ENCODE measurements at places on chromosomes 5 and 9.

DNA sequence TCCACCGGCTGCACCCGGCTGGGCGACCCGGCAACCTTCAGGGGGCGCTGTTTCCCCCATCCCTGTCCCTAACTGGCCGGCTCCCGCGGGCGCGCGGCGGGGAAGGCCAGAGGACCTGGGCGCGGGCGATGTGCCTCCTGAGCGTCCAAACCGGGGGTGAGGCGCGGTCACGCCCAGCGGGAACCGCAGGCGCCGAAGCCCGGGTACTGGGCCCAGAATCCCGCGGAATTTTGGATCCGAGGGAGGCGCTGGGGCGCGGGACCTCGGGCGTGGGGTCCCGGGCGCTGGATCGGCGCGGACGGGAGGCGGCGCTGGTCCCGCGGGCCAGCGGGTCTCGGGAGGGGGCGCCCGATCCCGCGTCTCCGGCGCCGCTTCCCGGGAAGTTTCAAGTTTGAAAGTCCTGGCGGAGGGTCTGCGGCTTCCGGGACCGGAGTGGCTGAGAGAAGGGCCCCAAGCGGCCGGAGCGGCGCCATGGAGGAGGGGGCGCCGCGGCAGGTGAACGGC, at the start of gene PKN3:
Gene PKN3 (plus strand): TSS at position 59 of the 504 bp plus-strand sequence. CDS start 413 bp downstream, at position 472.
- DNase-seq = peak; percentile 79

DNA sequence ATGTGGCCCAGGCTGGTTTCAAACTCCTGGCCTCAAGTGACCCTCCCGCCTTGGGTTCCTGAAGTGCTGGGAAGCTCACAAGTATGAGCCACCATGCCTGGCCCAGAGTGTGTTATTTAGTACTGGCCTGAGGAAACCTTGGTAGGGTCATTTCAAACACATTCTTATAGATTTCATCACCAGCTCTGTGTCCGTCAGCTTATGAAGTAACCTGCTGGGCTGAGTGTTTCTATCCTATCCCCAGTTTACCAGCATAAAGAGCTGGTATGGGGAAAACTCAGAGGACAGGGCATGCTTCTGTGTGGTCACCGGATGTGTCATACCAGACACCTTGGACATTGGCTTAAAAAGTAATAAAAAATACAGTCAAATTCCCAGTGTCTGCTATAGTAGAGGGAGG, 45.3 kb downstream of the PTPN3 start:
- peak; percentile 56 for DNase-seq

DNA sequence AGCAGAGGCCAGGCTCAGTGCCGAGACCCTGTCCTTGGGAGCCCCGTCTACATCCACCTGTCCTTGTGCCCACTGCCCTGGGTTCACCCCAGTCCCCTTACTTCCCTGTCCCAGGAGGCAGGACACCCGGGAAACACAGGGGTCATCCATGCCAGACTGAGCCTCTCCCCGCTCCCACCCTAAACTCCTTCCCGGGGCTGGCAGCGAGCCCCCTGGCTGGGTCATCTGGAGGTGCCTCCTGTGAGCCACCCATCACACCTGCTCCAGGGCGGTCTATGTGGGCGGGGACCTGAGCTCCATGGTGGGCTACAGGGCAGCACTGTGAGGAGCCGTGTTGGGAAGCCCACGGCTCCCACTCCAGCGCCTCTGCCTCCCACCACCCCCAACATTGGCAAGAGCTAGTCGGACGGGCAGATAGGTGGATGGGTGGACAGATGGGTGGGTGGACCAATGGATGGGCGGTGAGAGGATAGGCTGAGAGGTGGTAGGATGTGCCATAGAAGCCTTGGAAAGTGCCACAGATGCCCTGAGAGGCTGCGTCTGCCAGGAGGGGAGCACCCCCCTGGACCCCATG, 42.5 kb upstream of the RXRA start:
- DNase-seq = no peak

DNA sequence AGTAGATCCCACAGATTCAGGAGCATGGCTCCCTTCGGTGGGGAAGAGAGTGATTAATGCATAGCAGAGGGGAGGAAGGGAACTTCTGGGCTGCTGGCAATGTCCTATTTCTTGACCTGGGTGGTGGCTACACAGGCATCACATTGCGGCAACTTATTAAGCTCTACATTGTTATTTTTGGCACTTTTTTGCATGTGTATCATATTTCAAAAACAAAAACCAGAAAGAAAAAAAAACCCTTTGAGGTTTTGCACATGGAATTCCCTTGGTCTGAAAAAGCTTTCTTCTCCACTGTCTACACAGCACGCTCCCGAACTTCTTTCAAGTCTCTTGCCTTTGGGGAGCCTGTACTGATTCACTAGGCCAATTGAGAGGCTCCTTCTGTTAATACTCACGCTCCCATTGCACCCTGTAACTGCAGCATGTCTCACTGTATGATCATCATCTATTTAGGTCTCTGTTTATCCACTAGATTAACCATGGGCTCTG, 25.1 kb downstream of the CEMIP2 start:
- no peak for DNase-seq

DNA sequence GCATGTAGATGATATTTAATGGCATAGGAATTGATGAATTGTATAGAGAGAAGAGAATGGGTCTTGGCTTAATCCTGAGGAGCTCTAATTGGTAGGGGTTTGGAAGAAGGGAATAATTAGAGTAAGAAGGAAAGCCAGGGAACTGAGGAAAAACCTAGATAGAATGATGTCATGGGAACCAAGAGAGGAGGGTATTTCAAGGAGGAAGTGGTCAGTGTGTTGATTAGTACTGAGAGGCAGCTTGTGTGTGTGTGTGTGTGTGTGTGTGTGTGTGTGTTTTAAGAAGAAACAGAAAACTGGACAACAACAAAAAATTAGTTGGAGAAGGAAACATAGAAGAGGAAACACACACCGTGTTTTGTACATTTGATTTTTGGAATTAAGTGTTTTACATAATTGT, 42.8 kb downstream of the MAST4 start:
- no peak for DNase-seq

DNA sequence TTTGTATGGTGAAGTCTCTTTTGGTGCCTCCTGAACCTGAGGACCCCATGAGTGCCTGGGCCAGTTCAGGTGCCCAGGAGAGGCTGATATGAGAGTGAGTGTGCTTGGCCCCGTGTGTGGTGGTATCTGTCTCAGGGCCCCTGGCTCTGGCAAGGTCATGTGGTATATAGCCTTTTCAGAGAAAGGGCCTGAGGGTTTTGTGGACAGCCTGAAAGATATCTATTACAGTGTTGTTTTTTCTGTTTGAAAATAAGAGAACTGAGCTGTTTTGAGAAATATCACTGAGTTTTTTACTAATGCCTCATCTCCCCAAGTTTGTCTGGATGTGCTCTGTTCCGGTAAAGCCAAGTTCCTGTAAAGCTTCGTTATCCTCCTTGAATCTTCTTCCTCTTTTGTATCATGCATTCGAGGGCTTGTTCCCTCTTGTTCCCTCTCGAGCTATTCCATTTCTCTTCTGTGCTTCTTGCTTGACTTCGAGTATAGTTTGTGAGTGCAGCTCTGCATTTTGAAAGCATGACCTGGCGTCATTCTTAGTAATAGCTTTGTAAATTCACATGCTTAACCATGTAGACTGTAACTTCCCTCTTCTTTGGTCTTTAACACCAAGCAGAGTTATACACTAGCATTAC, 122.3 kb downstream of the MAST4 start:
- no peak for DNase-seq

DNA sequence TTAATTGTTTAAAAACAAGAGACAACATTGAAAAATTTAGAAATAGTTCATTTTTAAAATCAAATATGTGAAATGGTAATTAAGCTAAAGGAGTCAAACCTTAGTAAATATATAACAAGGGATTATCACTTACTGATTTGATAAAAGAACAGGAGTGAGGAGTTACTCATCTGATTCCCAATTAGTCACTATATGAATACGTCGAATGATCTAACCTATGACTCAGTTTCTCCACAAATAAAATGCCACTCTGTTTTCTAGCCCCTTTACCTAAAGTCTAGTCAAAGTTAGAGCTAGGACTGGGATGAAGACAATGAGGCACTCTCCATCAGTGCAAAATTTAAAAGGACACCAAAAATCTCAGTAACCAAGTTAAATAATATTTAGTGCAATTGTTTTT, 70.4 kb upstream of the RASEF start:
- DNase-seq = no peak

Measured in SW 1271 (cell line).